ENCODE measurements at places on chromosomes 12 and 14.

DNA sequence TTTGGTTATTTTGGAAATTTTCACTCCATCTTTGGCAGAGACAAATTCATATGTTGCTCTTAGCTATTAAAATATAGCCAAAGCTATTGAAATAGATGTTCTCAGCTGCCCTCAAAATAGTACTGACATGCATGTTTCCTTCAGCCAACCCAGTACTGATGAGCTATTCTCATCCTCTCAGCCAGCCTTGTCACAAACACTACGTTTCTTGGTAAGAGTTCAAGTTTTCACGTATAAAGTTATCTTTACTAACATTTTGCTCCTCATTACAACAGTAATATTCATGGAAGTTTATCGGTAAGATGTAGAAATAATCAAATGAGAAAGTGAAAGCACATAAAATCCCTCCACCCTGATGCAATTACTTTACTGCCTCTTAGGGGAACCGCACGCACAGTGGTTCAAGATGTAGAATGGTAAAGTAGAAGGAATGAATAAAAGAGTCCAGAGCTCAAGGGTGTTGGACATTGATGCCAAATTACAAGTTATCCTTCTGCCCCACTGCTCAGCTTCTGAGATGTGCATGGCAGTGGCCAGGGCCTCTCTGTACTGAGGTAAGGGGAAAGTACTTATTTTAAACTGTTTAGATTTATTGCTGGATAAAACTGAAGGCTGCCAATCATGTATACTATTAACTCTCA, 20.7 kb downstream of the GCH1 start:
- DNase-seq: no peak

- DNase-seq: no peak
Measured at GRCh38 chr14:104681689-104682074, 7.7 kb upstream of the INF2 start.

GRCh38 chr12:1842183-1842904, 22.0 kb downstream of the LRTM2 start:
- no peak for DNase-seq

- no peak for DNase-seq
Measured at GRCh38 chr14:105700622-105701288, 174.4 kb downstream of the TMEM121 start.

GRCh38 chr12:117125767-117126166, 26.6 kb upstream of the TESC start:
- no peak for DNase-seq

- no peak for DNase-seq
Measured at GRCh38 chr14:68395604-68396003, 397.3 kb downstream of the ZFP36L1 start.

DNA sequence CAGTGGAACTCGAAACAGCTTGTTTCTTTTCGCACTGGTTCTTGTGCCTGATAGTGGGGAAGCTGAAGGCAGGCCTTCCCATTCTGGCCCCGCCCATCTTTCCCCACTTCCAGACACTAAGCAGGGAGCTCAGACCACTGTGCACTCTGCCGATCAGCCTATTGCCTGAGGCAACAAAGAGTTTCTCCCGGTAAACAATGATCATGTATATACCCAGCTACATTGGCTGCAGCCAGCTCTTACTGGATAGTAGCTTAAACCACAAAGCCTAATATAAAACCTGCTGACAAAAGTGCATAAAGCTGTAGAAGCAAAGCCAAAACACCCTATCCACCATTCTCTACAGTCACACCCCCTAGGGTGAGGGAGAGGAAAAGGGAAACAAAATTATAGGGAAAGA, 24.7 kb upstream of the GLIPR1 start:
- no peak for DNase-seq

All from non-pigmented ciliary epithelial cell (primary cell).